HT-29 (cell line): ENCODE measurements at places on chromosomes 2 and 18.
A peak's percentile ranks its signal among the peaks of the same experiment; 100 is the strongest.

GRCh38 chr2:235556086-235556485 is 62.2 kb downstream of the AGAP1 start:
- no peak for DNase-seq

GRCh38 chr2:211931314-211931713 is 607.3 kb downstream of the ERBB4 start:
- DNase-seq, result no peak

- peak; percentile 39 for DNase-seq
These were observed 114.9 kb downstream of the GALNT13 start for GRCh38 chr2:153986488-153987229.

DNA sequence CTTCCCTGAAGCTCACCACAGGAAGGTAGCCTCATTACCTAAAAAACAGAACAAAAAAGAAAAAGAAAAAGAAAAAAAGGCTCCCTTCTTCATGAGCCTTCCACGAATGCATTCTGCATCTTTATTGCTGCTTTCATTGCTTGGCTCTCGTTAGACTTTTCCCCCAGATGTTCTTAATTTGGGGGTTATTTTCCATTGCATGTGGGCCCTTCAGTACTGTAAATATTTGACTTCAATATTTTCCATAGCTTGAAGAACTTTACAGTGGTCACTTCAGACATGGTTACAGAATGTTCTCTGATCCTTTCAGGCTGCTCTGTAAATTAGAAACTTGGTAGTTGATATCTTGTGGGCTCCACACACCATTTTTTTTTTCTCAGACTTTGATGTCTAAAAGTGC is 65.6 kb upstream of the COPS8 start:
- DNase-seq, result no peak

DNA sequence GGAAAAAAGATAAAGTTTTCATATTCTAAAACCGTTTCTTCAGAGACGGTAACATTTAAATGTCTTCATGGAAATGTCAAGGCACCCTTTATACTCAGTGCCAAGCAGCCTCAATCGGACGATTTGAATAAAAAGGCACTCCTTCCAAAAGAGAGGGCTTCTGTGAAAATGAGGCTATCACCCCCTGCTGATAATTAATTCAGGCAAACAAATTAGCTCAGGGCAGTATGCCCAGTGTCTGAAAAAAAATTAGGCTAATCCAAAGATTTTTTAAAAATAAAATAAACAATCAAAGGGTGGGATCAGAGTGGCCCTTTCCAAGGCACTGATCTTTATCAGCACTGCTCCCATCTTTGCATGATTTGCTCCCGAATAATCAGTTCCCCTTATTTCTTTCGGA is 151.0 kb upstream of the PID1 start:
- DNase-seq, result no peak

GRCh38 chr2:186968277-186968676 is 119.3 kb upstream of the ZSWIM2 start:
- no peak for DNase-seq

DNA sequence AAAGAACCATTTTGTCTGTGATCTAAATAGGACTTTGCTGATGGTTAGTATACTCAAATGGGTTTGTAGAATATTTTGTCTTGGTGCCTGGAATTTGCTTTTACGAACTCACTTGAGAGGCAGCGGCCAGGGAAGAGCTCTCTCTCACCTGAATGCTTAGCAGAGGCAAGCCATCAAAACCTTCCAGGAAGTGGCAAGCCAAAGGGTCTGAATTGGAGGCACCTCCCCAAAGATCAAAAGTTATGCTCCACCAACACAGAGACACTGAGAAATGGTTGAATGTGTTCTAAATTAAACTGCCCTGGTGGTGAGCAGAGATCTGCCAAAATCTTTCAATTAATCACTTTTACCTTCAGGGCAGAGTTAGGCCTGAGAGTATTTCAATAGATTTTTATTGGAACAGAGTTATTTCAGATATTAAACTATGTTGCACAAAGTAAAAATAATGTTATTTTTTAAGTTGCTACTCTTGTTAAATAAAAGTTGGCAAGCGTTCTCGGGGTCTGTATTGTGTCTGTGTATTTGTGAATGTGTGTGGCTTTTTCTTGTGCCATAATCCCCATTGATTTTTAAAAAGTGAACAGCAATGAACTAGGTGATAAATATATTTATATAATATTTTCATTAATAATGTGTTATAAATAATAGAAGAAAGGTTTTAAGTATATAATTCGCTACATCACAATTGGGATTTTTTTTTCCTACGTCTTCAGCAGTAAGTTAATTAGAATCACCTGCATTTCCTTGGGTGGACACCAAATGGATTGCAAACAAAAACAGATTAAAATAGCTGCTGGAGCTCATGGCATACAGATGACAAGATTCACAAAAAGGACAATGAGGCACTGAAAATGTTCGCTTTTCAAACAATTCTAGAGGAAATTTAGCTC is 416.1 kb downstream of the ARHGAP15 start:
- DNase-seq, result no peak

GRCh38 chr18:26003356-26003755 is 87.1 kb downstream of the SS18 start:
- peak; percentile 12 for DNase-seq

DNA sequence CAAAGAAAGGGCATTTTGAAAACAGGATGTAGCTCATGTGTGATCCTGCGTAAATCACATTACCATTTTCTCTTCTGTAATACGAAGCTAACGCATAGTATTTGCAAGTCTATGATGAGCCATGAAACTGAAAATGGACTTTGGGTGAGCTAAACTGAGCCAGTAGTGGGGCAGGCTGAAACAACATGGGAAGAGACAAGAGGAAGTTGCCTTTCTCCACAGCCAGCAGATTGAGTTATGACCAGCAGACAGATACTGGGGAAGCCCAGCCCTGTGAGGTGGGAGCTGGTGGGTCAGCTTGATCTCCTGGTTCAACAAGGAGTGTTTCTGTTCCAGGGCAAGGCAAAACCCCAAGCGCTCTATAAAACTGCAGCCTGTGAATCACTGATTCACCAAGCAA is 11.8 kb downstream of the CYRIA start:
- no peak for DNase-seq

- DNase-seq, result peak; percentile 82
These were observed 127.6 kb upstream of the TWIST2 start for GRCh38 chr2:238720232-238720672.

DNA sequence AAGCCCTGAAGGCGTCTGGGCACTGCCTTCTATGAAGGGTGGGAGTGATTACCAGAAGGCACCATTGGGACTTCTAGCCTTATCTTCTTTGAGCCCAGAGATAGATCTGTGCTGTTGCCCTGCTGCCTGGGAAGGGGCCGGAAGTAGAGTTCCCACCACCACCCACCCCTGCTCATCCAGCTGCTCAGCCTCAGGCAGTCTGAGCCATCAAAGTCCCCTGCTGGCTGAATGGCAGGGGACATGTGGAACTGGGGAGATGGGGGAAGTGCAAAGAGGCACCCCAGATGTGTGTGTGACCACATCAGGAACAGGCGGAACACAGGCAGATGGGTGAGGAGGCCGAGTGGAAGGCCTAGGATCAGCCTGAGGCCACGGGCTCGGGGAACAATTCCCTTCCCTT is 3.3 kb upstream of the WNT10A start:
- no peak for DNase-seq

- DNase-seq, result no peak
These were observed 40.3 kb downstream of the RNF152 start for GRCh38 chr18:61852496-61852895.

GRCh38 chr2:86476918-86477317 is 35.7 kb downstream of the KDM3A start:
- DNase-seq, result no peak

DNA sequence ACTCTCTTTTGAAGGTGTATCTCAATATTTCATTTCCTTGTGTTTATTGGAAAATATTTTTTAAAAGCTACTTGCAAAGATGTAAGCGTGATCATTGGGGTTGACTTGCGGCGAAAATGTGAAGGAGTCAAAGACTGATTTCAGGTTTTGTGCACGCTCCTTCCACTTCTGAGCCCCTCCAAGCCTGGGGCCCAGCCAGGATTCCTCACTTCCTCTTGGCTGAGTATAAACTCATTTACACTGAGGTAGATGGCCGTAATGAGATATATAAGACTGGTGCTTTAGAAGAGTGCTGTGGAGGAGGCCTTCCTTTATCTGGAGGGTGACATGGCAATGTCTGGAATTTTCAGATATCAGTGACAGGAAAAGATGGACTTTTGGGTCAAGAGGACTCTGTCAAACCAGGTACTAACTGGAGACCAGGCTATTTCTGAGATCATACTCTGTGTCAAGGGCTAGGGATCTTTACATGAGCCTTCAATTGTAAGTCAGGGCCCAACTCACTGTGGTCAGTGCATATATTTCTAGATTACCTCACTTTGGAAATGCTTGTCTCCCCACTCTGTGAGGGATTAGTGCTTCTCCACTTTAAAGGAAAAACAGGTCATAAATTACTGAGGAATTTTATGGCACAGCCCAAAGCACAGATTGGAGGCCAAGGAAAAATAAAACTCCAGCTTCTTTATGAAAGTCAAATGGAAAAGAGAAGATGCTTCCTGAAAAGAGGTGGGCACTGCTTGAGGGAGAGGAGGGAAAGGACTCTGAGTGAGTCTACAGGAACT is 22.8 kb downstream of the PRKCE start:
- DNase-seq, result peak; percentile 43

DNA sequence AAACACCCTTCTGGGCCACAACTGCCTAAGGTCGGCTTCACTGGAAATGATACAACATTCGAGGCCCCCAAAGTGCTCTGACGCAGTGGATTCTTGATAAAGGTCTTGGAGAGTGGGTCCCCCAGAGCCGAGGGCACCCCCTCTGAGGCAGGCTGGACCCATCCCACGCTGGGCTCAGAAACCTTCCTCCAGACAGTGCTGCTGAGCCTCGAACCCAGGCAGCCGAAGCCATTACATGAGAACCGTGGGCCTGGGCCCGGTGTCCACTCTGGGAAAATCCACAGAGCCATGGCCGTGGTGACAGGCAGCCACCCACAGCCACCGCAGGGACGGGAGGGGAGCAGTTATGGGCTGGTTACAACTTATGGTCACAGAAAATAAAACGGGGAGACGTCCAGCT is 81.4 kb upstream of the ID2 start:
- DNase-seq, result no peak

DNA sequence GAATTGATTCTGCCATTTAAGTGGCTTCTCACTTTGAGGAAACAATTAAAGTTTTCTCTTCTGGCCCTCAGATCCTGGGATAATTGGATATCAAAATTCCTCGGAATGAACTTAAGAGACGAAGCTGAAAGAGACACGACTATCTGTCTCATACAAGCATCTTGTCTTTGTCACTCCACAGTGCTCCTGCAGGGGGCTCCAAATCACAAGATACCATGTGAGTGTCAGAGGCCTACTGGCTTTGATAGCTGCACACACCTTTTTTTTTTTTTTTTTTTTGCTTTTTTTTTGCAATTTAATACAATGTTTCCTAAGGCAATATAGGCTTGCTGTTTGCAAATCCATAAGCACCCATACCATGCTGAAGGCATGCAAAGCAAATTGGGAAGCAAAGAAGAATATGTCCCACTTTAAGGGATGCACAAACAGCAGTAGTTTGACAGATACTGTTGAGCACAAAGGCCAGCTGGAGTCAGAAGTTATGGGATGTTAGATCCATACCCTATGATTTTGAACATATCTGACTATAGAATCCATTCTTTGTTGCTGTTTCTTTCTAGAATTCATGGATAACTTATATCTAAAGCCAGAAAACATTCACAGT is 109.0 kb upstream of the CBLN2 start:
- DNase-seq, result peak; percentile 65

DNA sequence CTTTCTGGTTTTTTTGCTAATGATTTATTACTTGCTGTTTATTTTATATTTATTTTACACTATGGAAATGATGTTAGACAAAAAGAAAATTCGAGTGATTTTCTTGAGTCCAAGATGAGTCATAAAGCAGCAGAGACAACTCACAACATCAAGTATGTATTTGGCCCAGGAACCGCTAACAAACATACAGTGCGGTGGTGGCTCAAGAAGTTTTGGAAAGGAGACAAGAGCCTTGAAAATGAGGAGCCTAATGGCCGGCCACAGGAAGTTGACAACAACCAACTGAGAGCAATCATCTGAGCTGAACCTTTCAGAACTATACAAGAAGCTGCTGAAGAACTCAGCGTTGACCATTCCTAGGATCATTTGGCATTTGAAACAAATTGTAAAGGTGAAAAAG is 594.1 kb downstream of the SATB2 start:
- no peak for DNase-seq

GRCh38 chr2:112141626-112142007 is 3.4 kb downstream of the FBLN7 start:
- DNase-seq, result no peak

DNA sequence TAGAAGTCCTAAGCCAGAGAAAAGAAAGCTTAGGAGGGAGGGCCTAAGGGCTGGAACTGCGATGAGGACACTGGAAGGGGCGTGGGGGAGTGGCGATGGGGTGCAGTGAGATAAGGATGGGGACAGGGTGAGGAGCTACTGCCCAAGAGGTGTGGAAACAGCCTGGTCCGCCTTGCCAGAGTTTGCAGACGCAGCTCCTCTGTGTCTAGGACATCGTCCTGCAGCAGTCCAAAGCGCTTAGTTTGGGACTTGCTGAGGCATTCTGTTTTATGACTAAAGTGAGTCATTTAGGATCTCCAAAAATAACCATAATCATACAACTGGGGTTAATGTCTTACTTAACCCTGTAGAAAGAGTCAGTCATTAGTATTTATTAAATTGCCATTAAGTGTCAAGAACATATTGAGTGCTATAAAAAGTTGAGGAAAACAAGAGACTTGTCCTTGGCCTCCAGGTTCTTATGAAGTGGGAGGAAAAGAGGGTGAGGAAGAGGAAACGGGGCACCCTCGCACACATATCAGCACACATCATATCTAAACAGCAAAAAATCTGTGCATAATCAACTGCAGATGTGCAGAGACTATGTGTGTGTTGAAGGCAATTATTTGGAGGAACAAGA is 74.8 kb downstream of the CDK15 start:
- no peak for DNase-seq

DNA sequence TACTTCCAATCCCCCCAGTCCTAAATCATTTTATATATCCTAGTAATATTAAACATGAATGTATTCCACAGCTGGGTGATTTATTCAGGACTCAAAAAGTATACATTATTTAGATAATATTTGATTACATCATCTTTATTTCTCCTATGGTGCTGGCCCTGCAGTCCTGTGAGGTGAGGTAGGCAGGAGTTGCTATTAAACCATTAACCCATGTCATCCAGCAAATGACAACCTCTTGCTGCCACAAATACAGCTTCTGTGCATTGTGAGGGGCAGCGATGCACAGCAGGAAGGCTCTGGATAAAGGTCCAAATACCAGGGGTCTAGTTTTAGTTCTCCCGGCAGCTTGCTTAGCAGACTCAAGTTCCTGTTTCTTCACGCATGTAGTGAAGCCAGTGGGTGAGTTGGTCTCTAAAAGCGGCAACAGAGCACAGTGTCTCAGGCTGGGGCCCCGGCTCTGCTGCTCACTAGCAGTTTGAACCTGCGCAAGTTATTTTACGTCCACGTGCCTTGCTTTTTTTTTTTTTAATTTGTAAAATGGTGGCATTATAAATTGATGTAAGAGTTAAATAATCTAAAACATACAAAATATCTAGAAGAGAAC is 36.1 kb downstream of the INSIG2 start:
- DNase-seq, result no peak

- DNase-seq, result no peak
These were observed 818.7 kb downstream of the BCL11A start for GRCh38 chr2:59734743-59735142.
